Anterior cingulate cortex (tissue), 58 donors: ENCODE measurements at places on chromosomes 7 and 10.

DNA sequence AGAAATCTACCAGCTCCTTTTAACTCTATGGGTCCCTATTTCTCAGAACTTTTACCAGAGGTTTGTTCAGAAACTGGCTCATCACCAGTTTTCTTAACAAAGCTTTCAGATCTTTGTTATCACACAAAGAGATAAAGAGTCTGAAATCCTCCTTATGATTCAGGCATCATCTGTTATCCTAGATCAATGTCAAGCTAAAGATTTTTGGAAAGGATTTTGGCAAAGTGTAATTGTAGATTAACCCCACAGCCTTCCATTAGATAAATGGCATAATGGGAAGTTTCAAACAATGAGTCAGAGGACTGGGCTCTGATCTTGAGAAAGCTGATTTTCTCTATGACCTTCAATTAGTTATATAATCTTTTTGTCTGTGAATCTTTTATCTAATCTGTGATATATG, 192.2 kb downstream of the NXPH1 start:
- no peak for DNase-seq

DNA sequence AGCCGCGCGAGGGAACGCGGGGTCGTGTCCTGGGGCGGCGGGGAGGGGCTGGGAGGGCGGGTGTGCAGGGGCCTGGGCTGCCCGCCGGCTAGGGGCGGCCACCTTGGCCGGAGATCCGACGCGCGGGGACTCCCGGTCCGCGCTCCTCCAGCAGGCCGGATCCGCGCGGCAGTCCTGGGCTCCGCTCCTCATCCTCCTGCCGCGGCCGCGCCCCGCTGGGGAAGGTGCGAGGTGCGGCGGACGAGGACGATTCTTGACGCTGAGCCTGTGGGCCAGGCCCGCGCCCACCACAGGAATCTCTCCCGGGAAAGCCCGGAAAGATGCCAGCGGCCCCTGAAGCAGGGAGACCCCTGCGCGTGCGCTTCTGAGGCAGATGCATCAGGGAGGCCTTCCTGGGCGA, 6.6 kb upstream of the OGDHL start:
- no peak for DNase-seq

GRCh38 chr7:96700516-96700915, 9.1 kb downstream of the SEM1 start:
- DNase-seq: no peak

DNA sequence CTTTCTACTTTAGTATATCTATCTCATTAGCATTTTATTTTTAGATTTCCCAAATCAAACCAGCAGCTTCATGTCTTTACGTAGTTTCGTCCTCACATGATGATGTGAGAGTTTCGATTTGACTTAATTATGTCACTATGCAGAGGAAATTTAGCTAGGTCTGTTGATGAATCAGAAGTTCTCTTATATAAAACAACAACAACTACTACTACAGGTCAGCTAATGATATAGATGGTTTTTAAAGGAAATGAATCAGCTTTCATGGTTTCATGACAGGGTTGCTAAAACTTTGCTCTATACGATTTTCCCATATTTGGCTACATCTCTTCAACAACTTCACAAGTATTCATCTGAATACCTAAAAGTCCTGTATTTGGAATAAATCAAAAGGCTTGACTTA, 28.6 kb downstream of the JAZF1 start:
- DNase-seq: no peak

GRCh38 chr10:109892117-109892516, 31.2 kb downstream of the XPNPEP1 start:
- no peak for DNase-seq
